GM12878 (cell line): ENCODE measurements at places on chromosomes 7 and 10. TPM values are rescaled to one million over a fixed set of nuclear protein-coding genes. Genes with fewer than 3 reads are reported as not detected.

The ATG9B gene
- 0.24 and 1.2 TPM in 2 replicates for polyA plus RNA-seq

The SCRN1 gene
- 42.7 and 44.2 TPM in 2 replicates for polyA plus RNA-seq

The CPEB3 gene
- 1.3 and 1.5 TPM in 2 replicates for polyA plus RNA-seq

The PILRA gene
- polyA plus RNA-seq, result 6.8 and 7.2 TPM in 2 replicates

The KIAA1217 gene
- polyA plus RNA-seq, result 2.3 and 2.9 TPM in 2 replicates

The IFIT5 gene
- polyA plus RNA-seq, result 7.8 and 9.9 TPM in 2 replicates

The LIPN gene
- polyA plus RNA-seq, result not detected in 2 replicates

The TMEM225B gene
- polyA plus RNA-seq, result 0.55 TPM in 1 of 2 replicates, not detected in the other

The TET1 gene
- polyA plus RNA-seq, result 0.59 and 0.71 TPM in 2 replicates

The TRIM74 gene
- 0.11 and 0.48 TPM in 2 replicates for polyA plus RNA-seq

The COL28A1 gene
- polyA plus RNA-seq, result not detected in 2 replicates
